ENCODE measurements at places on chromosomes 13 and 19. TPM values are rescaled to one million over a fixed set of nuclear protein-coding genes. Genes with fewer than 3 reads are reported as not detected.

DNA sequence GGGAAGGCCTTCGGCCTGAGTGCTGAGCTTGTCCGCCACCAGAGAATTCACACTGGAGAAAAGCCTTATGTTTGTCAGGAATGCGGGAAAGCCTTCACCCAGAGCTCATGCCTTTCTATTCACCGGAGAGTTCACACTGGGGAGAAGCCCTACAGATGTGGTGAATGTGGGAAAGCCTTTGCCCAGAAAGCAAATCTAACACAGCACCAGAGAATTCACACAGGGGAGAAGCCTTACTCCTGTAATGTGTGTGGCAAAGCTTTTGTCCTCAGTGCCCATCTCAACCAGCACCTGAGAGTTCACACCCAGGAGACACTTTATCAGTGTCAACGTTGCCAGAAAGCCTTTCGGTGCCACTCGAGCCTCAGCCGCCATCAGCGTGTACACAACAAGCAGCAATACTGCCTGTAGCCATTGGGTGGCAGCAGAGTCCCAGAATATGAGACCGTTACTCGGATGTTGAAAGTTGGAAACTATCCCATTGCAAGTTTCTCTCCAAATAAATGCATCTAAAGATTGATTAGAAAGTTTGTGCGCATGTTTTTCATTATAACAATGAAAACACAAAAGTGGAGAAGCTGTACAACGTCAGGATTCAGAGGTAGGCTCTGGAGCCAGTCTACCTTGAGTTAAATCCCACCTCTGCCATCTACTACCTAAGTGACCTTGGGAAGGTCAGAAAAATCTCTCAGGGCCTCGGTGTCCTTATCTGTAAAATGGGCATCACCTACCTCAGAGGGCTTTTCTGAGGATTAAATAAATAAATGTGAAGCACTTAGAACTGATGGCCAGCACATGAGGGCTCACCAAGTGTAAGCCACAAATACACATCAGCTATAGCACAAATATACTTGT, 21.1 kb downstream of the ZNF473 start:
- DNase-seq: no peak

DNA sequence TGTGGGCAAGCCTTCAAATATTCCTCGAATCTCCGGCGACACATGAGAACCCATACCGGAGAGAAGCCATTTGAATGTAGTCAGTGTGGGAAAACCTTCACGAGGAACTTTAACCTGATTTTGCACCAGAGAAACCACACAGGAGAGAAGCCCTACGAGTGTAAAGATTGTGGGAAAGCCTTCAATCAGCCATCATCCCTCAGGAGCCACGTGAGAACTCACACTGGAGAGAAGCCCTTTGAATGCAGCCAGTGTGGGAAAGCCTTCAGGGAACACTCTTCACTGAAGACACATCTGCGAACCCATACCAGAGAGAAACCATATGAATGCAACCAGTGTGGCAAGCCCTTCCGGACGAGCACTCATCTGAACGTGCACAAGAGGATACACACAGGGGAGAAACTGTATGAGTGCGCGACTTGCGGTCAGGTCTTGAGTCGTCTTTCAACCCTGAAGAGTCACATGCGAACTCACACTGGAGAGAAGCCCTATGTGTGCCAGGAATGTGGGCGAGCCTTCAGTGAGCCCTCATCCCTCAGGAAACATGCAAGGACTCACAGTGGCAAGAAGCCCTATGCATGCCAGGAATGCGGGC, 28.8 kb downstream of the ZNF333 start:
- no peak for DNase-seq

The LGALS7 gene
- total RNA-seq: not detected

- no peak for DNase-seq
These were observed 251.1 kb downstream of the EFNB2 start for GRCh38 chr13:106284358-106284757.

Measured in gastrocnemius medialis (tissue), 4 donors.